Myocyte (in vitro differentiated cells): ENCODE measurements at places on chromosomes 12 and 14.

GRCh38 chr12:131786331-131786730 lies 41.9 kb upstream of the MMP17 start:
- DNase-seq: no peak

GRCh38 chr12:111066744-111067437 lies 146.5 kb upstream of the MYL2 start:
- no peak for DNase-seq

GRCh38 chr12:2649201-2650030 lies 145.4 kb upstream of the FKBP4 start:
- DNase-seq: no peak

DNA sequence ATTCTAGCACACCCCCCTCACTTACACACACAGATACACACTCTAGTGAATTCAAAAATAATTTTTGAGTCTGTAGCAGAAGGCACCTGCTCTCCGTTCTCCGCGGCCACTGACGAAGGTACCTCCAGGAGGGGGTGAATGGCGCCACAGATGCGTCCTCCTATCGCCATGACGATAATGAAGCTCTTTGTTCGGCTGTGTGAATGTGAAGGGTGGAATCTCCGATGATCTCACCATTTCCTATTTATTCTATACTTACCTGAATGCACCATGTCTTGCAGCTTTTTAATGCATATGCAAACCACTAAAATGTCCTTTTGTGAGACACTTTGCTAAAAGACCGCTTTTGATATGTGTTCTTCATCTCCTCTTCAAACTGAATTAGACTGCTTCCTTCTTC lies 162.7 kb downstream of the EGLN3 start:
- DNase-seq: no peak

DNA sequence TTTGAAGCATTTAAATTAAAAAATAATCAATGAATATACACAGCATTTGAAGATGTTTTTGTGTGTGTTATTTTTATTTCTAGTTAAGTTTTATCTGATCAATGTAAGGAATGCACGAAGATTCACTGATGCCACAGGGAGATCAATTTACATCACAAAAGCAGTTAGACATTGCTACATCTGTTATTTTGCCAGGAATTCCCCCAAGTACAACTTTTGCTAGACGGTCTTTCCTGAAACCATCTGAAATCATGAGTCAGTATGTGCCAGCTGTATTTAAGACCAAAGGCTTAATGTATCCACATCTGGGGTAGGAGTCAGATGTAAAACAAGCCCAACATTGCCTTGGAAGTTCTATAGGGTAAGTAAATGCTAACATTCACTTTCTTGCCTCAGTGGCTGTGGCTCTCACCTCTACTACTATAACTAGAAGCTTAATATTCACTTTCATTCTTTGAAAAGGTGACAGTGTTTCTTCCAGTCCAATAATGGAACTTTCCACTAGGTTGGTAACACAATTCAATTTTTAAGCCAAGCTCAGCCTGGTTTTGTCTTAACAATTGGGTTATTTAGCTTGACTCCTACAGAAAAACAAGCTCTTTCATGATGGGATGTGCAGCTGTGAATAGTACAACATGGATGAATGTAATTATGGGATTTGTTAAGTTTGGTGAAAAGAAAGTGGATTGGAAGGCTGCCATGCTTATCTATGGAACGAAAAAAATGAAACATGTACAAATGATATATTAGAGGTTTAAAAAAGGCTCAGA lies 385.4 kb upstream of the TMEM132C start:
- DNase-seq: no peak

DNA sequence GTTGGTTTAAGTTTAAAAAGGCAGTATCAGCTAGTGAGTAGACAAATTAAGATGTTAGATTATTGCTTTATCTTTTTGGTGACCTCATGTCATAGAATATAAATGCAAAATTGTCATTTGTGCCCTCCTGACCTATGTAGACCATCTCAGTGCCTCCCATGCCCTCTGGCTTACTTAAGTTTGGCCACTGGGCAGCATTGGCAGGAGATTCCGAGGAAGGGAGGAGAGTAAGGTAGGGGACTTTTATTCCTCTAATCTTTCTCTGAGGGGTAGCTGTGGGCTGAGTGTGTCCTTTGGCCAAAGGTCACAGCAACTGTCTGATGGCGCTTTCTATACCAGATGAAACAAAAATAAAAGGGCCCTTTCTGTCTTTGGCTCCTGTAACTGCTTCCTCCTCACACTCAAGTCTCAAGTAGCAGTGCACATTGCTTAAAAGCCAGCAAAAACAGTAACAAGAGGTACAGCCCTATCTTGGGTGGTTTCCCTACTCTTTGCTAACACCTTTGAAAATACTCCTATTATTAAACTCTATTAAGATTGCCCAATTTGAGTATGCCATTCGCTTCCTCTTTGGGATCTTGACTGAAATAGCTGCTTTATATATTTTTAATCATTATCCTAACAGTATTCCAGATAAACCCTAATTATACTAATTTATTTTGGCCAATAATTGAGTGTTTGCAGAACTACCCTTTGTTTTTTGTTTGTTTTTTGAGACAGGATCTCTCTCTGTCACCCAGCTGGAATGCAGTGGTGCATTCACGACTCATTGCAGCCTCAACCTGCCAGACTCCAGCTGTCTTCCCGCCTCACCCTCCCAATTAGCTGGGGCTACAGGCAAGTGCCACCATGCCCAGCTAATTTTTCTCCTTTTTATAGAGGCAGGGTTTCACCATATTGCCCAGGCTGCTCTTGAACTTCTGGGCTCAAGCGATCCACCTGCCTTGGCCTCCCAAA lies 56.5 kb upstream of the KCNH3 start:
- peak; percentile 64 for DNase-seq

DNA sequence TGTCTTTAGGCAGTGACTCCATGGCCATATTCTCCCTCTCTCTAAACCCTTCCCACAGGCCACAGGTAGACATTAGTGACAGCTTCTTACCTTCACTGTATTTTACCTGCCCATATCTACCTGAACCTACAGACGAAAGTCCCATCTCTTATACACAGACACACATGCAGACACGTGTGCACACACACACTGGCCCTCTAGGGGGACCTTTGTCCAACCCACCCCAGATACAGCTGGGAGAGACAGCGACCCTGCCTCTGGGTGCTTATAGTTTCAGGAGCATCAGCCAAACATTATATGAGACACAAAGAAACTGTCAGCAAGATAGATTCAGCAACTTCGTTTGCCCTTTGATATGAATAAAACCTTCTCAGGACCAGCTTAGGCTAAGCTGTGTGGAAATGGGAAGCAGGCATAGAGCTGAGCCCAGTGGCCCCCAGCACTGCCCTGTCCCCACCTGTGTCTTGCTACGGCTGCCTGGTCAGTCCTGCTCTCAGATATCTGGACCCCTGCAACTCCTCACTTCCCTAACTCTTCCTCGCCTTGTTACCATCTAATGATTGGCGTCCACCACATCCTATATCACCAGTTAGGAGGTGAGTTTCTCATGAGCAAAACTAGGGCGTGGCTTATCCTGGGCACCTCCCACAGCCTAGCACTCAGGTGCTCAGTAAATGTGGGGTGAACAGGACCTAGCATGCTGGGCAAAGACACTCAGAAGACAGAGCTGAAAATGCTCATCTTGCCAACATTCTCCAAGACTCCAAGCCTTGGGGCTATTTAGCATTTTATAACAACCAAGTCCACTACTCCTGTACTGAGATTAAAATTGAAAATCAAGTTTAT lies 12.0 kb upstream of the CD9 start:
- no peak for DNase-seq

GRCh38 chr12:122866379-122866778 lies 29.5 kb downstream of the VPS37B start:
- no peak for DNase-seq

DNA sequence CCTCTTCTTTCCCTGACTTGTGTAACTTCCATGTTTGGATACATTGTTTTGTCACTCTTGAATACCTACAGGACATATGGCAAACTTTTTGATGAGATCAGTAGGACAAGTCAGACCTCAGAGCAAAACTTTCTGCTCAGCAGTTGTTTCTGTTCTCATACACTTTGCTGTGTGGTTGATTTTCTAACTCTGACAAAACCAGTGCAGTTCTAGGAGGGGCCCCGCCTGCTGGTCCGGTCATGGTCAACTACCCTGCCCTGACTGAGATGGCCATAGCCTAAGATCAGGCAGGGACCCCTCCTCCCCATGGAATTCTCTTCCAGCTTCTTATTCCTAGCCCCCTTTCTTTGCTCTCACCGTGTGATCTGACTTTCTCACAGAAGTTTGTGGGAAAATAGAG lies 92.8 kb downstream of the OTOGL start:
- peak; percentile 13 for DNase-seq

DNA sequence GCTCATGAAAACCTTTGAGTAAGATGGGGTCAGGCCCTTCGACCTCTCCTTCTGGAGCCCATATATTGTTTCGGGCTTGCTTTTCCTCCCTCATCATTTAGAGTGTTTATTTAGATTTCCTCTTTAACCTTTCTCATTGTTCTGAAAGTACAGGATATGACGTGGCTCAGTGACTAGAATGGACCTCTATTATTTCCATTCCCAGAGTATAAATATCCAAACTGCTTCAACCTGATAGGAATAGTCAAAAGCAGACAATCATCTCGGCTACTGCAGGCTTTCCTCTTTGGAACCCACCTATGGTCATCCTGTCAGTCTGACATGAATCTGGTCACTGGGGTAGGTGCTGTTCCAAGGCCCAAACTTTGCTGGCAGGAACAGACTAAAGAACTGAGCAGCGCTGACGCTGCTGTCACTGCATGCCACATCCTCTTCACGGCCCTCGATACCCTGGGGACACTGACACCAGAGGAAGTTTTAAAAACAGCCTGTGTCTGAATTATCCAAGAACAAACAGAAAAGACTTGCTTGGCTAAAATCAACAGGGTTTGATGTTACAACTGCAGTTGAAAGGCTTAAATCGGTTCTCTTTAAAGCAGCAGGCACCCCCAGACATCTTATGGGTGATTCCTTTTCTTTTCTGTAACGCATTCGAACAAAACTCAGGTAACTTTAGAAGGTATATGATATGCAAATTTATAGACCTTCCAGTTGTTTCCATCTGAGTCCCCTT lies 5.0 kb upstream of the DDX47 start:
- no peak for DNase-seq

DNA sequence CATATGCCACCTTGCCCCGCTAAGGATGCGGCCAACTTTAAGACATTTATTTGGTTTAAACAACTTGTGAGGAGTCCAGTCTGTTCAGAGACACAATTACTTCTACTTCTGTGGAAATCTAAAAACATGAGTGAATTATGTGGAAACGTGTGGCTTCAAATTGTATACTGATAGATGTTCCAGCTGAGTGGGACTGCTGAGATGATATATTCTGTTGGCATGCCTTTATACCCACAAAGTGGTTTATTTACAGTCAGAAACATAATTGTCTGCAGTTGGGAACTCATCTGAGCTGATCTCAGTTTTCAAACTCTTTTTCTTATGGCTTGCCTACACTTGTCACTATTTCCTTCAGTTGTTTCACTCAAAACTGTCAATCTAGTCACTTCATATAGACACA lies 67.8 kb downstream of the FLRT2 start:
- no peak for DNase-seq

DNA sequence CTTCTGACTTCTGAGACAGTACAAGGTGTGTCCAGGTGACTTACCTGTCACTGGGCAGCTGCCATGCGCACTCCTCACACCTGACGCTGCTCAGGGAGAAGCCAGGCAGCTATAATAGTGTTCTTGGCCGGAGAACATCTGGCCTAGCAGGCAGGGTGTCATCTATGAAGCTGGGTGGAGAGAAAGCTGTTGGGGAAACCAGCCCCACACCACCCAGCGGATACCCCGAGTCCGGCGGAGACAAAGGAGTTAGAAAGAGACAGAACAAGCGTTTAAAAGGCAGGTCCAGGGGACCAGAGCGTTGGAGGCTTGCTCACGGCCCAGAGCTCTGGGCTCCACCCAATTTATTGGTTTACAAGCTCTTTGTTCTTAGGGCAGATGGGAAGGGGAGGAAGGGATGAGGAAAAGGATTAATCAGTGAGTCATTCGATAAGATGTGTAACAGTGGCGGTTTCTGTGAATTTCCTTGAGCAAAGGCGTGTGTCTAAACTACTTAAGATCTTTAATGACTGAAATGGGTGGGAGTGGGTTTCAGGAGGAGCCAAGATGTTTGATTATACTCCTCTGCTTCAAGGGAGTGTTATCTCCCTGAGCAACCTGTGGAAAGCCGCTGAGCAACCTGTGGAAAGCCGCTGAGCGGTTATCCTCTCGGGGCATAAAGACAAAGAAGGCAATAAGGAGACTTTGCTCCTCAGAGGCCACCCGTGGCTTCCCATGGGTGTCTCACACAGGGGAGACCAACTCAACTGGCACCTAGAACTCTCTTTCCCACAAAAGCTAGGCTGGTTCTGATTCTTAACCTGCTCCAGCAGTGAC lies at the start of gene GALNT8:
TSS of gene GALNT8 (plus strand) at position 580 of the 816 bp plus-strand sequence. CDS start 278 bp downstream, outside the sequence.
- DNase-seq: no peak

- DNase-seq: peak; percentile 17
Observed at GRCh38 chr14:53054457-53054856, 98.7 kb downstream of the DDHD1 start.

- DNase-seq: no peak
Observed at GRCh38 chr12:92639017-92639416, 63.8 kb upstream of the PLEKHG7 start.

DNA sequence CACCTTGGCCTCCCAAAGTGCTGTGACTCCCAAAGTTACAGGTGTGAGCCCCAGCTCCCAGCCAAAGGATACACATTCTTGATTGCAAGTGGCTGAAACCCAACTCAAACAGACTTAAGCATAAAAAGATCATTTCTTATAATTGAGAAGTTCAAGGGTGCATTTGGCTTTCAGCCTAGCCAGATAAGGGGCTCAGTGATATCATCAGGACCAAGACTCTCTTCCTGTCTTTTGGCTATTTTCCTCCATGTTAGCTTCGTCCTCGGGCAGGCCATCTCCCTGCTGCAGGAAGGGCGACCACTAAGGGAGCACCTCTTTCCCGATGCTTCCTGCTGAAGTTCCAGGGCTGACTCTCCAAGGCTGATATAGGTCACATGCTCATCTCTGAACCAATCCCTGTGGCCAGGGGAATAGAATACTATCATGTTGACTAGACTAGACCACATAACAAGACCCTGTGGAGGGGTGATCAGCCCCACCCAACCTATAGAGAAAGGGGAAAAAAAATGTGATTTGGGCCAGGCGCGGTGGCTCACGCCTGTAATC lies 9.8 kb upstream of the KRT8 start:
- DNase-seq: no peak
